ENCODE measurements at places on chromosomes 6 and 20.

- H3K4me3 ChIP-seq = no peak overlapping the region
- no peak overlapping the region for H3K27ac ChIP-seq
- H3K27me3 ChIP-seq = no peaks in the 10 kb centered on the region
- no peak for DNase-seq
- no peaks in the 10 kb centered on the region for H3K4me1 ChIP-seq
- H3K36me3 ChIP-seq = no peaks in the 10 kb centered on the region
These were observed 199.9 kb downstream of the EPHA7 start for GRCh38 chr6:93219447-93219846.

GRCh38 chr6:96943555-96944215 lies 19.2 kb downstream of the KLHL32 start:
- H3K27me3 ChIP-seq = no peaks in the 10 kb centered on the region
- no peak for DNase-seq
- no peak overlapping the region for H3K27ac ChIP-seq
- no peaks in the 10 kb centered on the region for H3K36me3 ChIP-seq
- no peaks in the 10 kb centered on the region for H3K4me1 ChIP-seq

DNA sequence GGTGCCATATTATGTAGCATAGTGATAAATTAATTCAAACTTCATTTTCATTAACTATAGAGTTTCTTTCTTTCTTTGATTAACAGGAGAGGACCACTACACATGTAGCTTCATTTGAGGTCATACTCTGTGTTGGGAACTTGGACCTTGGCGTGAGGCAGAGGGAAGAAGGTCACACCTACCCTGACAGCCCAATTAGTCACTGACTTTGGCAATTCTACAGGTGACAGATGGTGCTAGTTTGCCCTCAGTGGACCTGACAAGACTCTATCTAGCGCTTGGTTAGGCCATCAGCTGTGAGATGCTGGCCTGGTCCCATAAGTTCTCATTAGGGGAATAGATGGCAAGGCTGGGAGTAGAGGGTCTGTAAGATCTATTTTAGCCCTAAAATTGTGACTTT lies 14.2 kb downstream of the SLX4IP start:
- no peak overlapping the region for H3K27ac ChIP-seq
- DNase-seq = no peak
- H3K4me1 ChIP-seq = peaks cover 18% of the 10 kb centered on the region
- H3K36me3 ChIP-seq = no peaks in the 10 kb centered on the region
- H3K27me3 ChIP-seq = no peaks in the 10 kb centered on the region

- H3K36me3 ChIP-seq = no peaks in the 10 kb centered on the region
- no peak overlapping the region for H3K27ac ChIP-seq
- DNase-seq = no peak
- no peak overlapping the region for H3K4me3 ChIP-seq
- no peaks in the 10 kb centered on the region for H3K4me1 ChIP-seq
- H3K27me3 ChIP-seq = no peaks in the 10 kb centered on the region
These were observed 9.0 kb upstream of the PLCB4 start for GRCh38 chr20:9059931-9060330.

GRCh38 chr20:62765432-62766070 lies 30.7 kb upstream of the MRGBP start:
- DNase-seq = no peak
- no peak overlapping the region for H3K27ac ChIP-seq
- H3K36me3 ChIP-seq = no peaks in the 10 kb centered on the region
- peaks cover 40% of the 10 kb centered on the region for H3K4me1 ChIP-seq

GRCh38 chr6:80142586-80142985 lies 36.1 kb downstream of the BCKDHB start:
- no peaks in the 10 kb centered on the region for H3K27me3 ChIP-seq
- no peak overlapping the region for H3K27ac ChIP-seq
- peaks cover 9% of the 10 kb centered on the region for H3K4me1 ChIP-seq
- DNase-seq = no peak
- no peak overlapping the region for H3K4me3 ChIP-seq

DNA sequence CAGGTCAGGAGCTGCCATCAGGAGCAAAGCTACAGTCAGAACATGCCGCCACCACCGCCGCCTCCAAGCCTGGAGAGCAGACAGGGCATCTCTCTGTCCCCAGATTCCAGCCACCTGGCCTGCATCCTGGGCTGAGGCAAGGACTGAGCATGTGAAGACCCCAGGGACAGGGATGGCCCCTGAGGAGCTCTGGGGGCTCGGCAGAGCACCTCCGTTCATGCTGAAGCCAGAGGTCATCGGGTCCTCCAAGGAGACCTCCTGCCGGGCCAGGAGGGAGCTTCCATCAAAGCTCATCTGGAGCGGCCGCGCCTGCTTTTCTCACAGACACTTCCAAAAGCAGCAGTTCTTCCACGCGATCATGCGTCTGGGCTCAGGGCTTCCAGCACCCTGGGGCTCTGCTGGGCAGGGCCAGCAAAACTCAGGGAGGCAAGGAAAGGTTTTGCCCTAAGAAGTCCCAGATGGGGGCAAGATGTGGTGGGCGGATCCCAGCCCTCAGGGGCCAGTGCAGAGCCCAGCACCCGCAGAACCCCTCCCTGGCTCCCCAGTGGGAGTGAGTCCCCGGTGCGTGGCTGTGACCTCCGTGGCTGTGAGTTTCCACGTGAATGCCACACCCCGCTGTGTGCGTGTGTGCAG lies 138.4 kb downstream of the TAF4 start:
- H3K27ac ChIP-seq = no peak overlapping the region
- DNase-seq = no peak
- H3K4me1 ChIP-seq = no peaks in the 10 kb centered on the region
- H3K36me3 ChIP-seq = no peaks in the 10 kb centered on the region
- no peak overlapping the region for H3K4me3 ChIP-seq
- H3K27me3 ChIP-seq = no peaks in the 10 kb centered on the region

Data from body of pancreas (tissue), 4 donors.